NCI-H1436 treated with DMSO at 0.1 percent for 48 hours (cell line): ENCODE measurements at places on chromosomes 12 and 14.

GRCh38 chr14:67579040-67579439 is 21.0 kb downstream of the PIGH start:
- DNase-seq: no peak

- DNase-seq: no peak
Observed at GRCh38 chr14:98916036-98916435, 356.0 kb downstream of the BCL11B start.

DNA sequence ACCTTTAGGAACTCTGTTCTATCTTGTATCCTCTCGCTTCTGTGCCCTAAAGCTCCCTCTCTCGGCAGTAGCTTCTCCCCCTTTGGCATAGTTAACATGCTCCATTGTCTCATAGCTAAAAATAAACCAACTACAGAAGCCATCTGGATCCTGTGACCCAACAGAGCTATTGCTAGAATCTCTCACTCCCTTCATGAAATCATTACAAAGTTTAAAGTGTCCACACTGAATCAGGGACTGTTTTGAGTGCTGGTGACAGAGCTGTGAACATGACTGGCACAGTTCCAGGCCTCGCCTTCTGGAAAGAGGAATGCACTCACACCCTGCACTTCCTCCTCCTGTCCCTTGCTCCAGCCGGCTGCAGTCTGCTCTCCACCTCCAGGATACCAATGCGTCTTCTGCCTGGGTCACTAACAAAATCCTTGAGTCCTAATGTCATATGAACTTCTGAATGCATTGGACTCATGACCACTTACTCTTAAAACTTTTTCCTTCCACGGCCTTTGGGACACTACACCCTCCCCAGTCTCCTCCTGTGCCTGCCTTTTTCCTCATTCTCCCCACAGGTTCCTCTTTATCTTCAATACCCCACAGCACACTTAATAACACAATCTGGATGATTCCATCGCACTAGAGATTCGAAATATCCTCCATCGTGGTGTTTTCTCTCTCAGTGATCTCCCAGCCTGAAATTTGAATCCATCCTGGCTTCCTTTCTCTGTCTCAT is 13.2 kb downstream of the PLBD1 start:
- DNase-seq: no peak

GRCh38 chr12:64672925-64673409 is 62.7 kb downstream of the RASSF3 start:
- no peak for DNase-seq

- no peak for DNase-seq
Observed at GRCh38 chr12:118373616-118374015, 909 bp upstream of the TAOK3 start.

DNA sequence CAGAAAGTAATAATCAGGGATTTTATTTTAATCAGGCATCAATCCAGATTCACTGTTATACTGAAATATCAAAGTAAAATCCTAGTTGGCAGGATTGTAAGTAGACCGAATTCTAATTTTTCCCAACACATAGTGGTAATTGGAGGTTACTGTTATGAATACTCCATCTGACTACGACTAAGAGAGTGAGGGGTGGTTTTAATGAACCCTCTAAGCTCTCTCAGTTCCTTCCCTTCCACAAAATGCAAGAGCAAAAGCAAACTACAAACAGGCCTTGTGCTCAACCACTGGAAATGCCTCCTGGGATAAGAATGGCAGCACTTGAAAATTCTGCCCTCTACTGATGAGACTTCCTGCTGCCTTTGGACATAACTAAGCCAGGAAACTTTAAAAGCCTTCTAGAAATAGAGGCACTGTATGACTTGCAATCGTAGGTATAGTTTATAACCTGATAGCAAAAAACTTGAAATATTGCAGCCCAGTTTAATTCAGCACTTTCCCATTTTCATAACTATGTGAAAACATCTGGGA is 184.8 kb downstream of the SLC16A7 start:
- no peak for DNase-seq

GRCh38 chr12:46492471-46493085 is 120.0 kb upstream of the SLC38A2 start:
- DNase-seq: no peak

- no peak for DNase-seq
Observed at GRCh38 chr12:97424911-97425310, 37.7 kb upstream of the RMST start.

DNA sequence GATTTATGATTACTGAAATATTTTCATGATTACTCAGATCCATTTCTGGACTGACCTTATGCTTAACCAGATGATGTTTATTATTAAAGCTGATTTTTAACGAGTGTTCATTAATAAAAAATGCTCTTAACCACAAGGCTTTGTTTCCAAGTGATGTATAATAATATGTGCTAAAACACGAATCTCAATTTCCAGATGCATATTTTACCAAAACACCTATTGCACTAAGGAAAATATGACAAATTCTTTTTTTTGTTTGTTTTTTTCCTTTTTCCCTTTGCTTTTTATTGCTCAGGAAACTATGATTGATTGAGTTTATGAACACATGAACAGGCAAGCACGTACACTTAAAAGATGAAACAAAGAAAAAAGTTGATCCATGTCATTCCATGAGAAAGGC is 16.9 kb upstream of the DUSP6 start:
- no peak for DNase-seq

DNA sequence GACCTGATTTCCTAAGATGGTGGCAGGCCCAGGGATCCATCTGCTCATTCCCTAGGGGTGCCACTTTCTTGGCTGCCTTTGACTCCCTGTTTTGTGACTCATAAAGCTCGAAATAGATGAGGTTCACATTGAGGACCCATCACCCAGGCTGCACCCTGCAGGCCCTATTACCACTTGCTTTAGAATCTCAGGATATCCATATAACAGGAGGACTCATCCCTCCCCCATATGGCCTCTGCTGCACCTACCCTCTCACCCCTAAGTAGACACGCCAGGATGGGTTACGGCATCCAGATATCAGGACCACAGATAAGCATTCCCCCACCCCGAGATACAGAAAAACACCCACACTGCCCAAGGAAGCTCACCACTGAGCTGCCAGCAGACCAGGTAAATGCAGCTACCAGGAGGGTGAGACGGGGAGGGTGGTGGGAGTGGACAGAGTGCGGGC is 155.7 kb downstream of the DPF3 start:
- DNase-seq: no peak

GRCh38 chr12:42976620-42977019 is 387.1 kb upstream of the PRICKLE1 start:
- no peak for DNase-seq

DNA sequence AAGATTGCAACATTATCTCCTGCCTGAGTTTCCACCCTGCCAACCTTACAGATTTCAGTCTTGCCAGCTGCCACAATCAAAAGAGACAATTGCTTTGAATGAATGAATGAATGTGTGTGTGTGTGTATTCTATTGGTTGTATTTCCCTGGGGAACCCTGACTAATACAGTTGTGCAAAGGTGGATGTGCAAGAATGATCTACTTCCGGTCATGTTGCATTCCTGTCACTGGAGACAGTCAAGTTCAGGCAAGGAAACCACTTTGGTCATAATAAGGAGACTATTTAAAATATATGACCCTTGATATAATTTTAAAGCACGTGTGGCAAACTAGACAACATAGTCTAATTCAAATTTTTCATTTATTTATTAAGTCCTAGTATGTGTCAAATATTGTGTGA is 13.1 kb downstream of the RERG start:
- DNase-seq: no peak

DNA sequence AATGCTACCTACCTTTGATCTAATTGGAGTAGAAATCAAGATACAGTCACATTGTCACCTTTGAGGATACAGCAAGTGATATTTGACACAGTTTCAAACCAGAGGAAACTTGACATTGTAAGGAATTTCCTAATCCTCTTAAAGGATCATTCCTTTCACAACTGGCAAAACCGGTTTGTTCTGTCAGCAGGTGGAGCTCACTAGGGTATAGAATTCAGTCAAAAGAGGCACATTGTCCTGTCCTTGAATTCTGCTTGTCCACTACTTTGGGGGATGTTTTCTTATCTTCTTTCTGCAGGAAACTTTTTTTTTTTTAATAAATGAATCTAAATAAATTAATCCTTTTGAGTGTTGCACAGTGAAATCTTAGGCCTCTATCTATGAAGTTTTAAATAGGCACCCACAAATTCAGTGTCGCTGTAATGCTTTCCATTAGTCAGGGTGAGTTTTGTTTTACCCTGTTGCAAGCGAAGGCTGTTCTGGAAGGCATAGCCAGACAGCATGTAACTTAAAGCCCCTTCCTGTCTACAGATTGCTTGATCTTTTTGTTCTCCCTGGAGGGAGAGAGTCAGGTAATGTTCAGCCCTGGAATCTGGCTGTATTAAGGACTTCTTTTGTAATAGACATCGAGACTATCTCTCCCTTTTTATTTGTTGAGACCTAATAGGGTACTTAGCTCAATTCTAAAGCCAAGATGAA is 285.0 kb upstream of the RGS6 start:
- no peak for DNase-seq

DNA sequence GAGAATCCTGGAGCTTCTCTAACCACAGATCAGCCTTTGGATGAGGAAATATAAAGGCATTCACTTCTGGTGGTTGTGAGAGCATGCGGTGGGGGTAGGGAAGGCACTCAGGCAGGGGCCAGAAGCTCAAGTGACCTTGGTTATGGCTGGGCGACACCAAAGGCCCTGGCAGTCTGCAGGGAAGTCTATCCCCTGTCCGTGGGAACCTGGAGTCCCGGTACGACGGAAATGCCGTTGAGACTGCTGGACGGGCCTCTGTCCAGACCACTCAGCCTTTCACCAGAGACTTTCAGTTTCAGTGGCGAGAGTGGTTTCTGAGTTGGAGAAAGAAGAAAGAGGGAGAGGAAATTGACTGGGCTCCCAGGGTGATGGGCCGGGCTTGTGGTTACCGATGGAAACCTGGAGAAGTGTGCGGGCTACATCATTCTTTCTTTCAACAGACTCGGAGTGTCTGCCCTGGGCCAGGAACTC is 20.9 kb downstream of the ISCA2 start:
- no peak for DNase-seq

DNA sequence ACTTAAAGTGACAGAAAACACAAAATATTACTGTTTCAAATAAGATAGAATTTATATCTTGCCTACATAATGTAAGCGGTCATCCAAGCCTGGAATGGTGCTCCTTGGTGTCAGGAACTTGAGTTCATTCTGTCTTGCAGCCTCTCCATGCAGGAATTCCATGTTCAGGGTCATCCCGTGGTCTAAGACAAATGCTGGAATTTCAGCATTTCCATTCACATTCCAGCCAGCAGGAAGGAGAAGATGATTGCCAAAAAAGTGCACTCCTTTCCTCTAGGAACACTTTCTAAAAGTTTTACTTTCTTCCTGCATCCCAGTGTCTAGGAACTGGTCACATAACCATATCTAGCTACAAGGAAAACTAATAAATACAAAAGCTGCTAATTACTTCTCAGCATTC is 106.3 kb downstream of the PTPRO start:
- no peak for DNase-seq

GRCh38 chr14:35988550-35988949 is 162.4 kb downstream of the BRMS1L start:
- DNase-seq: no peak
